H1 (cell line): ENCODE measurements at places on chromosomes 2 and 18. TPM values are rescaled to one million over a fixed set of nuclear protein-coding genes. Genes with fewer than 3 reads are reported as not detected.

- DNase-seq, result no peak
These were observed at the start of gene NEU2 for GRCh38 chr2:233032551-233033320. TSS of gene NEU2 (plus strand) at chr2:233032672. CDS start at chr2:233032672, 0 bp downstream.

- no peak for DNase-seq
These were observed 190.4 kb downstream of the FMNL2 start for GRCh38 chr2:152525277-152525838.

DNA sequence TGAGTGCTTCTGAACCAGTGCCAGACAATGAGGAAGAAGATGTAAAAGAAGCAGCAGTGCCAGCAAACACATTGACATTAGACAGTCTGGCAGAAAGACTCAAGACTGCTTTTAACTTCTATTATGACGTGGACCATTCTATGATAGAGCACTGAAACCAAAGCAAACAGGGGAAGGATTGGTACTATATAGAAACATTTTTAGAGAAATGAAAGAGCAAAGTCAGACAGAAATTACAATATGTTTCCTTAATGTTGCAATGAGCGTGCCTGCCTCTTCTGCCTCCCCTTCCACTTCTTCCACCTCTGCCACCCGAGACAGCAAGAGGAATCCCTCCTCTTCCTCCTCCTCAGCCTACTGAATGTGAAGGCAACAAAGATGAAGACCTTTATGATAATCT, 39.7 kb downstream of the DHX57 start:
- no peak for DNase-seq

- DNase-seq, result no peak
These were observed 17.7 kb upstream of the CYP1B1 start for GRCh38 chr2:38093527-38094165.

THAP4 gene
- 83.6 and 108 TPM in 2 replicates for polyA plus RNA-seq

- DNase-seq, result no peak
These were observed 13.2 kb downstream of the FN1 start for GRCh38 chr2:215422676-215423075.

PDE11A gene
- 0.23 and 0.24 TPM in 2 replicates for polyA plus RNA-seq

DNA sequence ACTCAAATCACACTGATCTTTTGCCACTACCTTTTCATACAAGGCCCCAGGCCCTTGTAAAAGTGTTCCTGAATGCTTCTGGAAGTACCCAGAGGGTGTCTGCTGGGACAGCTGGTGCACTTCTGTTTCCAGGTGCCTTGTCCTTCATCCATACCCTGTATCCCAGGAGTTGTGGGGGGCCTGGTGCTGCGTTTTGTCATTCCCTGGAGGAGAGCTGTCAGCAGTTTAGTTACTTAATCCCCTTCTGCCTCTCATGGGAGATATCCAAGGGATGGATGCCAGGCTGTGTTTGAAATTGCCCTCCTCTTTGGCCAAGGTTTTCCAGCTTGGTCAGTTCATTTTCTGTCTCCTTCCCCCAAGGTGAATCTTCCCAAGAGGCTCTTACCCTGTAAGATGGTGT, 158.3 kb downstream of the WDSUB1 start:
- no peak for DNase-seq

GRCh38 chr2:20604951-20605381, 45.9 kb downstream of the HS1BP3 start:
- no peak for DNase-seq

KLHL41 gene
- polyA plus RNA-seq, result not detected in 2 replicates

- no peak for DNase-seq
These were observed 60.3 kb downstream of the STEAP3 start for GRCh38 chr2:119283873-119284331.

- DNase-seq, result no peak
These were observed 19.5 kb downstream of the SLC20A1 start for GRCh38 chr2:112665113-112665780.

UCN gene
- polyA plus RNA-seq, result 0.35 and 0.93 TPM in 2 replicates

DNA sequence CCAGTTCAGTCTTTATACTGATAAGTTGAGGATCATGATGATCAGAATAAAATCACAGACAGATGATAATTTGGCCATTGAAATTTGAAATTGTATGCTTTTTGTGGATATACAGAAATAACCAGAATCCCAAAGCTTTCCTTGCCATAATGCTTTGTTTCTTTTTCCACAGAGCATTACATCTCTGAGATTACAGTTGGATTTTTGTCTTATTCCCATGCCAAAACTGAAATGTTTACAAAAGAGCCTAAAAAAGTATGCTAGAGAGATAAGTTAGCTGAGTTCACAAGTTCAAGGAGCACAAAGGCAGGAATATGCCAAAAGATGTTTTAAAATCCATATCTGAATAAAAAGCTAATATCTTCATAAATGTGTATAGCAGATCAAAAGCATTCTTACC, 321.3 kb downstream of the PID1 start:
- no peak for DNase-seq

ERFE gene
- 3.6 and 5.1 TPM in 2 replicates for polyA plus RNA-seq

DNA sequence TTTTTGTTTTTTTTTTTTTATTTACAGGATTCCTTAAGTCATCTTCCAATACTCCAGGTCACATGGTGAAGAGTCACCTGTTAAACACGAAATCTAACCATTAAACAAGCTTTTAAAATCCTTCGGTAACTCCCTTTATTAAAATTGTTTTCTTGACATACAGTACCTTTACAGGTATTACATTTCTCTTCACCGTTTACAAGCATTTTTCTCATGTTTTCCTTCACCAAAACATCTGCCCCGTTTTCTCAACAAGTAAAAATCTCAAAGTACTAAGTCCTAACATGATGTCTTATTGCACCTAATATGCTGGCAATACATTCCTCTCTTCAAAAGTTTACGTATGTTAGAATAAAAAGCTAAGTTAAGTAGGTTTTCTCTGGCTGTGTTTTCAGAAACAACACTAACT, 1.1 kb downstream of the PUM2 start:
- no peak for DNase-seq

GRCh38 chr18:45398448-45398847, 216.8 kb upstream of the SLC14A2 start:
- no peak for DNase-seq

VWC2L gene
- polyA plus RNA-seq, result not detected in 2 replicates

SLC20A1 gene
- 32.6 and 42.6 TPM in 2 replicates for polyA plus RNA-seq

- DNase-seq, result no peak
These were observed 133.7 kb upstream of the ID2 start for GRCh38 chr2:8548065-8548618.

CPLX4 gene
- polyA plus RNA-seq, result not detected in 2 replicates

DLX1 gene
- polyA plus RNA-seq, result 0.05 and 0.11 TPM in 2 replicates

GPR39 gene
- 2.0 and 2.7 TPM in 2 replicates for polyA plus RNA-seq

COPS9 gene
- 234 and 306 TPM in 2 replicates for polyA plus RNA-seq

GNAL gene
- polyA plus RNA-seq, result 13.2 and 13.5 TPM in 2 replicates

- DNase-seq, result no peak
These were observed 1.9 kb downstream of the CLASP1 start for GRCh38 chr2:121647396-121647795.

DNA sequence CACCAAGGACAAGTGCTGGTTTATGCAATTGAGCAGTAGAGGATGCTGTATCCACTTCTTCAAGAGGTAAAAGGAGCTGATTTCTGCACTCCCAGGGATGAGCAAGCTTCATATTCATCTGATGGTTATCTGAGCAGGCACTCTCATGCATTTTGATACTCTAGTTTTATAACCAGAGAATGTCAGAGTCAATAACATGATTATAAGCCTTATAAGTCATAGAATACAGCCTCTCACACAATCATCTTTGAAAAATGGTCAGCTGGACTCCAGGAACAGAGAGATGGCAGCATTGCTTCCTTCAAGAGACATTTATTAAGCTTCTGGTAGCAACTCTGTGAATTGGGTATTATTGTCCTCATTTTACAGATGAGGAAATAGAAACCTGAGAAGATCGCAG, 167.1 kb downstream of the SLC8A1 start:
- DNase-seq, result no peak

STARD6 gene
- polyA plus RNA-seq, result not detected in 2 replicates

GRCh38 chr18:64409511-64409910, 260.6 kb upstream of the LINC00305 start:
- no peak for DNase-seq
